ENCODE measurements at places on chromosomes 6 and 20. TPM values are rescaled to one million over a fixed set of nuclear protein-coding genes. Genes with fewer than 3 reads are reported as not detected.

DNA sequence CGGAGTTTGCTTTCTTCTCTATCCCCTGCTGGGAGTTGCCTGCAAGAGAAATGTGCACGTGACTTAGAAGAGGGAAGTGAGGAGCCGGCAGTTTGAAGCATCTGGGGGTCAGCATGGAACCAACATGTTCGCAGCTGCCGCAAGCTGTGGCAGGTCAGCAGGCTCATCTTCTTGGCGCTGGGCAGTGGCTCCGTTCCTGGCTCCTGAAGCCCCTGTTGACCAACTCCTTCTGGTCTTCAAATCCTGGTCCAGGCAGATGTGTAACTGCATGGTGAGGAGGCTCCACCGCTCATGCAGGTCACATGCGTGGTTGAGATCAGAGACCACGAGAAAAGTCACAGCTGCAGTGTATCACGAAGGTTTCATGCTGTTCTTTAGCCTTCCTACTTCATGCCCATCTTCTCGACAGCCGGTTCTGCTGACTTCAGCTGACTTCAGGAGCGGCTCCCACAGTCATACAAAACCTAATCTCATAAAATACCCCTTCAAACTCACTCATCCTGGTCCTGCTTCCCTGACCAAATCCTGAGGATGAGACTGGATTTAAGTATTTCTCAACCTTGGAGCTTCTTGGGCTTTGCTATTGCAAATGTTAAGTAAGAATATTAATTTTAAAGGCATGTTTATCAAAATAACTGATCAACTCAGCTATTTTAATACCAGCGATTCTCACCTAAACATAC lies 44.9 kb upstream of the BCAS1 start:
- no peaks in the 10 kb centered on the region for H3K27me3 ChIP-seq
- H3K4me3 ChIP-seq = no peak overlapping the region
- H3K27ac ChIP-seq = peak overlapping the region; percentile 97
- H3K36me3 ChIP-seq = no peaks in the 10 kb centered on the region

GRCh38 chr20:50575865-50576720 lies 65.9 kb downstream of the PTPN1 start:
- DNase-seq = peak; percentile 60
- H3K36me3 ChIP-seq = peaks cover 26% of the 10 kb centered on the region
- no peak overlapping the region for H3K4me3 ChIP-seq
- H3K4me1 ChIP-seq = no peaks in the 10 kb centered on the region
- H3K27ac ChIP-seq = no peak overlapping the region

GRCh38 chr20:21508230-21509078 lies 5.4 kb downstream of the NKX2-2 start:
- DNase-seq = no peak
- no peak overlapping the region for H3K4me3 ChIP-seq
- H3K4me1 ChIP-seq = no peaks in the 10 kb centered on the region

DNA sequence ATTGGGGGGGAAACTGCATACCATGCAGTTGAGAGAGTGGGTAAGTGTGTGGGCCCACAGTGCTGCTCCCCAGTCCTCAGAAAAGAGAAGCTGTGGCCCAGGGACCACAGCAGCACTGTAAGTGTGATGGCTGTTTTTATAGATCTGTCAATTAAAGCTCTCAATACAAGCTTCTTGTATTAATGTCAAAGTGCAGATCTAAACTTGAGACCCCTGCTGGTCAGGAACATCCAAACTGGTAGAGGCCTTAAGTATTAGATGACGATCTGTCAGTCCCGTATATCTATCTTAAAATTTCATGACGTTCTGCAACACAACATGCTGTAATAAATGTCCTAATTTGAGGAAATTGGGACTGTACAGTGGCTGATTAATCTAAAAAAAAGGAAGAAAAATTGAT lies 74.8 kb downstream of the TULP4 start:
- H3K27me3 ChIP-seq = no peaks in the 10 kb centered on the region
- H3K4me3 ChIP-seq = no peak overlapping the region
- no peak overlapping the region for H3K27ac ChIP-seq
- no peak for DNase-seq
- no peaks in the 10 kb centered on the region for H3K36me3 ChIP-seq
- peaks cover 10% of the 10 kb centered on the region for H3K4me1 ChIP-seq

- DNase-seq = no peak
- H3K27me3 ChIP-seq = peaks cover 89% of the 10 kb centered on the region
- no peak overlapping the region for H3K4me3 ChIP-seq
- no peaks in the 10 kb centered on the region for H3K4me1 ChIP-seq
These were observed 211.4 kb downstream of the ERMARD start for GRCh38 chr6:169962604-169963469.

DNA sequence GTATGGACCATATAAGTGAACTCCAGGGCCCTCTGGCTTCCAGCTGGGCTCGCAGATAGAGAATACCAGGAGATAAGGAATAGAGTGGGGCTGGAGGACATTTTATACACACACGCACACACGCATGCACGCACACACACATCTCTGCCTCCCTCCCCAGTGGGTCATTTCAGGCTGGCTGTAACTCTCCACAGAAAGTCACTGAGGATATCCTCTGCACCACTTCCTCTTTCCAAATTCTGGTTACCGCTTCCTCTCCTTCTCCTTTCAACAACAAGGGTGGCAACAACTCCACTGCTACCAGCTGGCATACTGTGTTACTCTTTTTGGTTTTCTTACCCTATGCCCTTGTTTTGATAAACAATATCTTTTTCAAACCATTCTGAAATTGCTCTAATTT lies 280.2 kb downstream of the COL12A1 start:
- no peaks in the 10 kb centered on the region for H3K27me3 ChIP-seq
- H3K4me3 ChIP-seq = no peak overlapping the region
- no peak overlapping the region for H3K27ac ChIP-seq
- H3K36me3 ChIP-seq = no peaks in the 10 kb centered on the region
- DNase-seq = no peak
- H3K4me1 ChIP-seq = no peaks in the 10 kb centered on the region

WFDC10B gene
- not detected for total RNA-seq

LYRM2 gene
- total RNA-seq = 16.7 TPM

DNA sequence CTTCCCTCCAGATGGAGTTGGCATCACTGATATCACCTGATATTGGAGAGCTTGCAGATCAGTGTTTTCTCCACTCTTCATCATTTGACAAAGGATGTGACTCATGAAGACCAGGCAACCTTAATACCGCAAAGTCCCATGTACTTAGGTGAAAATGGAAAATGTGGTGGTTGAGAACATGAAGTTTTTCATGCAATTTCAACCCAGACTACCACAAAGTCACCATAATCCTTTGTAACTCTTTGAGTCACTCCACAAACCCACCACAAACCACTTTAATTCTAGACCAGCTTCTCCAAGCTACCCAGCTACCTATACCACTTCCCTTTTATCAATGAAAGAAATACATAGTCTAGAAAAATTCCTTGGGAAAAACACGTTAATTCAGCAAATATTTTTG lies 7.1 kb downstream of the NHLRC1 start:
- no peaks in the 10 kb centered on the region for H3K27me3 ChIP-seq
- no peak overlapping the region for H3K27ac ChIP-seq
- no peak for DNase-seq

- H3K36me3 ChIP-seq = no peaks in the 10 kb centered on the region
- no peaks in the 10 kb centered on the region for H3K27me3 ChIP-seq
- no peak for DNase-seq
- no peak overlapping the region for H3K27ac ChIP-seq
- H3K4me1 ChIP-seq = no peaks in the 10 kb centered on the region
- no peak overlapping the region for H3K4me3 ChIP-seq
These were observed 73.2 kb downstream of the ROS1 start for GRCh38 chr6:117352466-117353081.

- H3K4me3 ChIP-seq = no peak overlapping the region
- H3K36me3 ChIP-seq = no peaks in the 10 kb centered on the region
- DNase-seq = no peak
- peaks cover 33% of the 10 kb centered on the region for H3K4me1 ChIP-seq
- no peak overlapping the region for H3K27ac ChIP-seq
These were observed 34.3 kb upstream of the MLN start for GRCh38 chr6:33837971-33838665.

DNA sequence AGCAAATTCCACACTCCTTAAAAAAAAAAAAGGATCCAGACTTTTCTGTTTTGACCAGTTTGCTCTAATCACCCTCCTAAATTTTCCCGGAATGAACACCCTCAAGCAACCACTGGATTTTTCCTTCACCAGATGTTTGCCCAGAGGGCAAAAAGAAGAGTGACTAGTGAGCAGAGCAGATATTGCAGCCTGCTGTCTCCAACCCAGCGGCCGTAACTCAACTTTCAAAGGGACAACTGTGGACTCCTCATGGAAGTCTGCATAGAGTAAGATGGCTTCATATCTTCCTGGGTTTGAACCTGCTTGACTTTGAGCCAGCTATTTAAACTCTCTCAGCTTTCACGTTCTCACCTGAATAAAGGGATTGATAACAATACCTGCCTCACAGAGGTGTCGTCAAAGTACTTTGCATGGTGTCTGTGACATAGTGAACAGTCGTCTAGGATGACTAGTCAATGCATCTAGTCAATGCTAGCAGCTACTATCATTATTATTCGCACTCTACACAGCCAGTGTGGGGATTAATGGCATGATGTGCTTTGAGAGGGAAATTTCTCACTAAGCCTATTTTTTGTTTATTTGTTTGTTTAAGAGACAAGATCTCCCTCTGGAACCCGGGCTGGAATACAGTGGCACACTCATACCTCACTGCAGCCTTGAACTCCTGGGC lies 92.2 kb upstream of the HIVEP1 start:
- no peaks in the 10 kb centered on the region for H3K36me3 ChIP-seq
- no peak overlapping the region for H3K27ac ChIP-seq

DNA sequence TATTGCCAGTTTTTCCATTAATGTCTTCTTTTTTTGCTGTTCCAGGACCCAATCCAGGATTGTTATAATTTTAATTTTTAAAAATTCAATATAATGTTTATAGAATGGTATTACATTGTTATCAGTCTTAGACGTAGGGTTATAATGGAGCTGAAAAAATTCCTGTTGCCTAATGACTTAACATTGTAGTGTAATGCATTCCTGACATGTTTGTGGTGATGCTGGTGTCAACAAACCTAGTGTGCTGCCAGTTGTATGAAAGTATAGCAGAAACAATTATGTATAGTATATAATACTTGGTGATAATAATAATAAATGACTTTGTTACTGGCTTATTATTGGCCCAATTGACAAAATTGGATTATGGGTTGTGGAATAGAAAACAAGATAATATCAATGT lies 30.4 kb downstream of the KIZ start:
- H3K27ac ChIP-seq = no peak overlapping the region
- no peaks in the 10 kb centered on the region for H3K27me3 ChIP-seq
- no peak for DNase-seq
- H3K36me3 ChIP-seq = no peaks in the 10 kb centered on the region
- H3K4me3 ChIP-seq = no peak overlapping the region
- no peaks in the 10 kb centered on the region for H3K4me1 ChIP-seq

ELOVL2 gene
- total RNA-seq = 0.41 TPM

DNA sequence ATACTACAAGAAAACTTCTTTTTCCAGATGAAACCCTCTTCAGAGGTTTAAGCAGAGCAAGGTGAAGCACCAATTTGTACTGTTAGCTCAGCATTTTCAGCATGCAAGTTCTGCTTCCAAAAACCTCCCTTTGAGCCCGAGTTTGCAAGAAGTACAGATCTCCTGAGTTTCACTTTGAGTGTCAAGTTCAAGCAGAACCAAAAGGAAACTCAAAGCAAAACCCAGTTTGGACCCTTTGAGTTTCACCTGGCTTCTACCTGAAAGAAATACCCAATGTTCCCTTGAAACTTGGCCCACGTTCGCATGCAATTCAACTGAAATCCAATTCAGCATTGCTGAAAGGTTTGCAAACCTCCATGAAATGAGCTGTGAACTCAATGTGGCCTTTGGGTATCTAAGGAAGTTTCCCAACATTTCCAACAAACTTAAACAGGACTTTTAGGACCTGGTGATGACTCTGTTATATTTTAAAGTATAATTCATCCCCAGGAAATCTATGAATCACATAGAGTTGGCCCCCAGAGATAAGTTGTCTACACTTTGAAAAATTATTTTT lies 62.9 kb upstream of the HBS1L start:
- H3K4me1 ChIP-seq = no peaks in the 10 kb centered on the region
- H3K27me3 ChIP-seq = peaks cover 3% of the 10 kb centered on the region
- H3K36me3 ChIP-seq = no peaks in the 10 kb centered on the region
- H3K27ac ChIP-seq = no peak overlapping the region

GRCh38 chr6:52284131-52284459 lies 447 bp downstream of the MCM3 start:
- DNase-seq = peak; percentile 44
- H3K27me3 ChIP-seq = no peaks in the 10 kb centered on the region
- peaks cover 21% of the 10 kb centered on the region for H3K4me1 ChIP-seq
- H3K36me3 ChIP-seq = peaks cover 21% of the 10 kb centered on the region
- H3K4me3 ChIP-seq = peak overlapping the region; percentile 72

DNA sequence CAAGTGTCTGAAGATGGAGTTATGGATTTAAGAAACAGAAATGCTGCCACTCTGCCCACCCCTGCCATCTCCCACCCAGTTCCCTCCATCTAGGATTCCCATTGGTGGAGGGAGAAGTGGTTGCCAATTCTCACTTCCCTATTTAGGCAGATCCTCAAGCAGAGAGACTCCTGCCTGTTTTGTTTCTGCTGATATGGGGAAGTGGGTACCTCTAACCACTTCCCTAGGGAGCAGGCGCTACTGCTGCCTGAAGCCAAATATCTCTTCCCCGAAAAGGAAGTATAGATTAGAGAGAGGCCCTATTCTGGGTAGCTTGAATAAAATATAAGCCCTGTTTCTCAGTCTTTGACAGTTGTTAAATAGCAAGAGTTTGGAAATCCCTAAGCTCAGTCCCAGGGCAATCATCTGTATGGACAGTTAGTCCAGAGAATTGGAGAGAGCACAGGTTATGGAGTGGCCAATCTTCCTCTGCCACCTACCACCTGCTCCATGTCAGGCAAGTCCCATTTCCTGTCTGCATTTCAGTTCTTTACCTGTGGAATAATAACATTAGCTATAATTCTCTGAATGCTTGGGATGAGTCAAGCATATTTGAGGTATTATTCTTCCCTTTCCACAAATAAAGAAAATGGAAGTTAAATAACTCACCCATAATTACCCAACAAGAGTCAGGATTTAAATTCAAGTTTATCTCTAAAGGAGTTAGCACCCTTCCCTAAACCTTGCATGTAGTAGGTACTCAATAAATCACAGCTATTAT lies 2.6 kb upstream of the ADGB start:
- H3K27me3 ChIP-seq = no peaks in the 10 kb centered on the region
- DNase-seq = no peak
- no peaks in the 10 kb centered on the region for H3K4me1 ChIP-seq
- H3K27ac ChIP-seq = no peak overlapping the region
- no peaks in the 10 kb centered on the region for H3K36me3 ChIP-seq

Data from PC-9 (cell line).